Activated naive CD4-positive, alpha-beta T cell (primary cell): ENCODE measurements at places on chromosomes 5 and 9.

DNA sequence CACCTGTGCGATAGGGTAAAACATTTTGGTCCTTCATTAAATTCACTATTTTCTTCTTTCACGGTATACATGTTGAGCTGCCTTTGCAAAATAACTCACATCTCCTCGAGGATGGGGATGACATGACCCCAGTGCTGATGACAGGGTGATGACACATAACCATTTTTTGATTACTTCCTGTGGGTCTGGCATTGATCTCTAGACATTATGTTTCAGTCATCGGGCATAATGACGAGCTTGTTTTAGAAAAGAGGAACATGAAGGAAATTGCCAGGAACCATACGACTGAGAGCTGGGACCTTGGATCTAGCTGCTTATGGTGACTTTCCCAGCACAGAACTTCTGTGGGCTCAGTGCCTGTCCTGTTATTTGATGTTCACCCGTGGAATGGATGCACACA is 25.2 kb downstream of the COL5A1 start:
- no peak for DNase-seq

GRCh38 chr5:173659423-173659822 is 43.0 kb upstream of the BOD1 start:
- DNase-seq = no peak

DNA sequence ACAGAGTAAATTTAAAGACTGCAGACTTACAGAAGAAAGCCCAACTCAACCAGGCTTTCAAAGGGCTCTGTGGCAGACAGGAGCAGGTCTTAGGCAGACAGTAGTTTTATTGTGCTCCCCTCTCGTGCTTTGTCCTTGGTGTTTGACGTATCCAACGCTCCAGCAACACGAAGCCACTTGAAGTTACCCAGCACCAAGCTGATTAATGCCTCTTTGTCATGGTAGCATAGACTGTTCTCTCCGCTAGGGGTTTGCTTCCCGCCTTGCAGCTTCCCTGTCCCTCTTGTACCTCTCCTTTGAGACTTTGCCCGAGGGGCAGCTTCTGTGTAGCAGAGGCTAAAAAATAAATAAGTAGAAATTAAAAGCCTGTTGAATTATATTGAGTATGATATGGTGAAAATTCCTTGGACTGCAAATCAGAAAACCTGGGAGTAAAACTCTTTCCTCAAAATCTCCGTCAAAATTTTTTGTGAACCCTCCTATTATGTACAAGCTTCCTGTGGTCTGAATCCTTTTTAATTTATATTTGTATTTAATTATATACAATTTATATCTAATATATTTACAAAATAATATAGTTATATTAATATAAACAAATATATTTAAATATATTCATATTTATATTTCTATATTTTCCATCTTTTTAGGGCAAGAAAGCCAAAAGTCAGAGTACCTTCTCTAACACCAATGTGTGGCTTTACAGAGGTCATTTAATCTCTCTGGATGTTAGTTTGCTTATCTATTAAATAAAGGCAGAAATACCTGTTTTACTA is 405.4 kb downstream of the DMAC1 start:
- DNase-seq = no peak

DNA sequence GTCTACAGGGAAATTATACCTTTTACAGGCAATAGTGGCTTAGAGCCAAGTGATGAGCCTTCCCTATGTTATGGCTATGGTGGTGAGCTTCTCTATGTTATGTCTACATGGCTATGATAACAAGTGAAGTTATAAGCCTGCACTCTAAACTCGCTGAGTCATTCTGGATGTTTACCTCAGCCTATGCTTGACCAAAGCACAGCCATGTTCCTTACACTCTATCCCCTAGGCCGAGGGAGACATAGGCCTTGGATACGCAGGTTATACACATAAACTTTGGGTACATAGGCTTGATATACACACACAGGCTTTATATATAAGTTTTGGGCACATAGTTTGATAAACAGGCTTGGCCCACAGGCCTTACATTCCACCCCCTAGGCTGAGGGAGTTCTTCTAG is 13.8 kb downstream of the DMAC1 start:
- DNase-seq = no peak

GRCh38 chr5:38756068-38756467 is 89.7 kb upstream of the OSMR start:
- no peak for DNase-seq

- DNase-seq = no peak
Observed at GRCh38 chr5:173243831-173244305, 8.9 kb upstream of the NKX2-5 start.

DNA sequence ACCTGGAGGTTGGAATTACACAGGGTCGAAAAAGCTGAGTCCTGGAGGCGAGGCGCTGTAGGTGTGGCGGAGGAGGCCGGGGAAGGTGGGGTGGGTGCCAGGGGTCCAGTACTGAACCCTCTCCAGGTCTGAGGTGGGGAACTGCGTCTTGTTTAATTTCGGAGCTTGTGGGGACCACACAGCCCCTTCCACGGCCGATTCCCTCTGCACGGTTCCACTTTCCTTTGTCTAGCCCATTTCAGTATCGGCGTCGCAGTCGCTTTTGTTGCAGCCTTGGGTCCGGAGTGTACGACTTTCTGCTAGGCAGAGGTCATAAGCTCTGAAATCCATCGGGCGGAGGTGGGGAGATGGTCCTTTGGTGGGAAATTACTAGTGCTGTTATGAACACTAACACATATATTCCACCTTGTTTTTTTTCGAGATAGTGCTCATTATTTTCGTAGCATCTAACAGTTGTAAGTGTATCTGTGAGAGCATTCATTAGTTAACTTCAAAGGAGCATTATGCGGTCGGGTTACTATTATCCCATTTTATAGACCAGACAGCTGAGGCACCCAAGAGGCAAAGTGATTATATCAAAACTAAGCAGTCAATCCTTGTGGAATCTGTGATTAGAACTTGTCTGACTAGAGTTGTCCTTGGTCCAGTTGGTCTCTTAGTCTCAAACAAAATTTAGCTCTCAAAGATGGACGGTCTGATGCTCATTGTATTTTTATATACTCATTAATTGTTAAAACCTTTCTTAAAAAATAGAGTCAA is 737 bp downstream of the RNF180 start:
- no peak for DNase-seq

- no peak for DNase-seq
Observed at GRCh38 chr9:98291820-98292219, 36.4 kb upstream of the TBC1D2 start.

DNA sequence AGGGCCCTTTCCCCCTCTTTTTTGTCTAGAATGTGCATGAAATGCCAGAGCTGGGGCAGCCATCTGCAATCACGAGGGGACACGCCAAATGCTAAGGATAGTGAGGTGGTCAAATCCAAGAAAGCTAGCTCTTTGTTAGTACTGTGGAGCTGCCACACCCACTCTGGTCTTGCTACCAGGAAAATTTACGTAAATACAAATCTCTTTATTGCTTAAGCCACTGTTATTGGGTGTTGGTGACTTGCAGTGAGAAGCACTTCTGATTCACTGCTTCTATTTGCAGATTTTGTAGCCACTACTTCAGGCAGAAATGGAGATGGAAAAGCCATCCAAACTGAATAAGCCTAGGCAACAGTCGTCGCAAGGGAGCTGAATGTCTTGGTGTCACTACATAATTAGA is 25.6 kb upstream of the SUSD1 start:
- no peak for DNase-seq

GRCh38 chr5:170748951-170749471 is 34.5 kb upstream of the GABRP start:
- DNase-seq = no peak

DNA sequence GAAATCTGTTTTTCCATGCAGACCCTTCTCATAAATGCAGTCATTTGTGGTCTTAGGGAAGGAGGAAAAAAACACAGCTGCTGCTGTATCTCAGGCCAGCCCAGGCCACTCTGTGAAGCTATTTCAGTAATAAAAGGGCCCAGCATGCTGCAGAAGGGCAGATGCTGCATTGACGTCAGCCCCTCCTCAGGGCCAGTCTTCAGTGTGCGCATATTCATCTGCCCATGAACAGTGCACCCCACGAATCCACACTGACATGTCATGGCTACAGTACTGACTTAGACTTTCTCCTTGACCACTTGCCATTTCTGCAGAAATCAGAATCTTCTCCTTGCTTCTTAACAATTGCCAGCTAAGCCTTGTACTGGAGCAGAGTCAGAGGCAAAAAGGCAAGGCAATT is 304.7 kb downstream of the GABRG2 start:
- DNase-seq = no peak

- no peak for DNase-seq
Observed at GRCh38 chr5:172284611-172284980, 1.0 kb upstream of the UBTD2 start.

DNA sequence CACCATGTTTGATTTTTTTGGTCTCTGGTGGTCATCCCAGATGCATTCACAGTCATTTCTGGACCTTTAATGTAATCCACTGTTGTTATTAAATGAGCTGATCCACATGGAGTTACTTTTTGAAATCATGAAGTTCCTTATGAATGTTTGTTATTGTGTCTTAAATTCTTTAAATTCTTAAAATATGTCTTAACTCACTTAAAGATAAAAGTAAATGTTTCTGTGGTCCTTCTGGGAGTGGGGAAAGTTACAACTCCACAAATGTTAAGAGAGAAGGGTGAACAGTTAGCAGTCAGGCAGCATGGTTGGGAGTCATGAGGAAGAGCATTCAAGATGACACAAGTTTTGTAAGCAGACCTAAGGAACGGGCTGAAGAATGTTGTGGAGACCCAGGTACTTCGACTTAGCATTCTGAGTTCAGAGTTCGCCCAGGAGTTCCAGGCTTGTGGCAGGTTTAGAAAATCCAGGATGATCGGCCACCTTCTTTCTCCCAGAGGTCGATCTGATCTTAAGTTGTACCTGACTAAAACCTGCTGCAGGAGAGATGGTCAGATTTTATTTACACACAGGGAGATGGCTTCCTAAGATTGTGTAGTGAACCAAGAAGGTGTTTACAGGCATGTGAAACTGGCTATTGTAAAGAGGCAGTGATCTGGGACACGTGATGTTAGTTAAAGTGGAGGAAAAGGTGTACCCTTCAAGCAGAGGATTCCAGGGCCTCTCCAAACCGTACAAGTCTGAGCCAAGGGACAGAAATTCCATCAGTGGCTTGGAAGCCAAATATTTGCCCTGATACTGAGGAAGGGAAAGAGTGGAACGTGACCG is 17.2 kb downstream of the SLC1A1 start:
- no peak for DNase-seq

DNA sequence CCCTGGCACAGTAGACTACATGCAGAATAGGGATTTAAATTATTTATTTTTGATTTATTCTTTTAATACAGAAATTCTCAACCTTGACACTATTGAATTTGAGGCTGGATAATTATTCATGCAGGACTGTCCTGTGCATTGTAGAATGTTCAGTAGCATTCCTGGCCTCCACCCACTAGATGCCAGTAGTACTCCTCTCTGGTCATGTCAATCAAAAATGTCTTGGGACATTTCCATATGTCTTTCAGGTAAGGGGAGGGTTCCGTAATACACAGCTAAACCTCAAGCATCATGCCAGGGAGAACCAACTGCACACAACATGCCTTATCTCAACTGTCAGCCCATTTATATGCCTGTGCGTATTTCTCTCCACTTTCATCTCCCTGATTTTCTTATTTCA is 231.8 kb downstream of the BRINP1 start:
- no peak for DNase-seq

- no peak for DNase-seq
Observed at GRCh38 chr5:87139795-87140194, 127.9 kb upstream of the RASA1 start.

GRCh38 chr5:115516372-115516771 is 28.2 kb downstream of the FEM1C start:
- DNase-seq = no peak

DNA sequence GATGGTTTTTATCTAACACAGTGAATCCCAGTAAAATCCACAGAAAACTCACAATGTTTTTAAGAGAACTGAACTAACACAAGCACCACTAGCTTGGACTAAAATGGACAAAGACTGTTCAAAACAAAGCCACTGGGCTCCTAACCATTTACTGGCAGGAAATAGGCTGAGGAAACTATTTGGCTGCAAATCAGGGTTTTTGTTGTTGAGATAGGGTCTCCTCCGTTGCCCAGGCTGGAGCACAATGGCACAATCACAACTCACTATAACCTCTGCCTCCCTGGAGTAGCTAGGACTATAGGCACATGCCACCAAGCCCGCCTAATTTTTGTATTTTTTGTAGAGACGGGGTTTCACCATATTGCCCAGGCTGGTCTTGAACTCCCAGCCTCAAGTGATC is 99.7 kb downstream of the THBS4 start:
- no peak for DNase-seq

DNA sequence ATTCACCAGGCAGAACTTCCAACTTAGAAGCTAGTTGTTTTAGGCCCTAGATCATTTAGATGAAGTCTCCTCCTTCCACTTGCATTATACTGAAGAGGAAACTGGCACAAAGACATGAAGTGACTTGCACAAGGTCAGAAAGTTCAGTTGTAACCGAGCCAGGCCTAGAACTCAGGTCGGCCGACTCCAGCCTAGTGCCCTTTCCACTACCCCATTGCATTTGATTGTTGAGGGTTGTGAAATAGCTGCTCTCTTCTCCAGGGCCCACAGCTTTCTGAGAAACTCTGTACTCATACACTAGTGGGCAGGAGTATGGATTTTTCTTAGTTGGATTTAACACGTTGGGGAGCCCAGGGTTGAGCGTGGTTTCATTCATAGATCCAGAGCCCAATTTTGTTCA is 5.6 kb downstream of the ZNF462 start:
- DNase-seq = no peak

DNA sequence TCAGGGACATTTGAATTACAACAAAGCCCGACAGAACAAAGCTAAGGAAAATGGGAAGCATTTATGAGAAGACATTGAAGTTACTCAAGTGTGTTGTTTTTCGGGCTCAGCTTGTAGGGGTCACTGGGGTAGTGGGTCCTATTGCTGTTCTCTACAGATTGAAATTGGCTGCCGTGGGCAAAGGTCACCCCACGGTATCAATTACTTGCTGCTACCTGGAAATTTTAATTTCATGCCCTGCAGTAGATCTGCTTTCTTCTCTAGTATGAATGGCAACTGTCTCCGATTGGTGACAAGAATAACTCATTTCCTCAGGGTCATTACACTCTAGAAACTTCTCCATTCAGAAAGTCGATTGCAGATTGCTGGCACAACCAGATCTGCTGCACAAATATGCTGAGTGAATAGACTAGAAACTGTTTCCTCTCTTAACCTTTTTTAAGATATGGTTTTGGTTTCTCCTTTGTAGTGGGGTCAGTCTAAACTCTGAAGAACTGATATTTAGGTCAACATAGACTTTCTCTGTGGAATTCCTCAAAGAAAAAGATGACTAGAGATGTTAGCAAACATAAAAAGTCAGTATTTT is 454.1 kb downstream of the ARHGEF28 start:
- DNase-seq = no peak

DNA sequence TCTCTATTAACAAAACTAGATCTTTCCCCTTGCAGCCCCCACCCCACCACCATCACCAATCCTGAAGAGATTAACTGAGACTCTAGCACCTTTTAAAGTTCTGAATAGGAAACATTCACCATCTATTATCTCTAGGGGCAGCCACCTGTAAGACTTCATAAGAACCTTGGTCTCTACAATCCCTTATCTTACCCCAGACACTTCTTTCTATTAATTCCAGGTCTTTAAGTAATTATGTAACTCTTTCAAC is 180.2 kb upstream of the FBXL17 start:
- DNase-seq = no peak
